ENCODE measurements at places on chromosomes 1 and 21.

- no peak for DNase-seq
Observed at GRCh38 chr1:205517288-205517687, 12.8 kb downstream of the CDK18 start.

GRCh38 chr21:16421007-16421406 lies 691.2 kb downstream of the USP25 start:
- no peak for DNase-seq

GRCh38 chr21:42513151-42513984 lies at the start of gene SLC37A1:
Gene SLC37A1 (plus strand): TSS chr21:42513852. CDS start chr21:42518455, 4,603 bp downstream.
- peak; percentile 74 for DNase-seq

GRCh38 chr1:1427106-1427819 lies 6.2 kb upstream of the ANKRD65 start:
- no peak for DNase-seq

DNA sequence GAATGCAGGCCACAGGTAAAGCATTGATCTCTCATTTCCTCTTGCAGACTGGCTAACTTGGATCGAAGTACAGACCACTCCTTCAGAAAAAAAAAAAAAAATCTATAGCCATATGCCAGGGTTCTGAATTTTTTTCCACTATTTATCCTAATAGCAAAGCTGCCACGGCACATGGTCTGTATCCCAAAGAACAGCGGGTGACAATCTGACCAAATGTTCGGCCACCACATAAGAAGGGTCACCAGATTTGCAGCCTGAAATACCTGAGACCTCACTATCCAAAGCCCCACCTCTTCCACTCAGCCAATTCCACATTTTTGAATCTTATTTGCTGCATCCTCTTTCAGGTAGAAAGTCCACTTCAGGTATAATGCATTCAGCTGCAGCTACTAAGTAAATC lies 55.6 kb upstream of the RGS7 start:
- DNase-seq, result no peak

GRCh38 chr1:198620951-198621824 lies 17.7 kb upstream of the PTPRC start:
- no peak for DNase-seq

GRCh38 chr1:46248122-46248920 lies 758 bp downstream of the RAD54L start:
- peak; percentile 19 for DNase-seq

DNA sequence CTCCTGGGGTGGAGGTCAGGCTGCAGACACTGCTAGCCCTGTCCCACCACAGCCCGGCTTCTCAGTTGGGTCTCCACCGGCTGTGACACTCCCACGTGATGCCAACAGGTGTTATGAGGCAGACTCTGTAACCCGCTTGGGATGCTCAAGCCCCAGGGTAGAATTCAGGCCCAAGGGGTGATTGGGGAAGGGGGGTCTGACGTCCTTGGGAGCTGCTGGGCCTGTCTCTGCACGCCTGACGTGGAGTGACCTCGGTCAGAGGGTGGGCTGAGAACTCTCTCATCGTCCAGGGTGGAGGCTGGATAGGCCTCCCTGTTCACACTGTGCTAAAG lies 7.7 kb upstream of the HES5 start:
- no peak for DNase-seq

DNA sequence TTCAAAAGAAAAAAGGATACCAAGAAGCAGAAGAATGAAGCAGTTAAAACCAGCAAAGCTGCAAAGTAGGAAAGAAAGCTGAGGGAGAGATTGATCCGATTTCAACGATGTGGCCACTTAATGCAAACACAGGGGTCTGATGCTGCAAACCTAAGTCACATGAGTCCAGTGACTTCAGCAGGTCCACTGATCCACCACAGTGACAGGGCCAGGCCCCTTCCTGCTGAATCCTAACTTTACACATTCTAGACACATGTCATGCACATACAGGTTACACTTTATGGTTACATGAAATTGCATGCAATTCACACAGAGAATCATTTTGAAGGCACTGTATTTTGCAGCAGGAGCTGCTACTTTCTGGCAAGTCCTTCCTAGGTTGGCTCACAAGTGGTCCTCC lies 59.0 kb upstream of the LBR start:
- no peak for DNase-seq

GRCh38 chr1:12488666-12489354 lies 129.2 kb downstream of the DHRS3 start:
- no peak for DNase-seq

GRCh38 chr21:17900281-17900989 lies 81.3 kb upstream of the C21orf91 start:
- no peak for DNase-seq

- no peak for DNase-seq
Observed at GRCh38 chr21:14572204-14572780, 26.2 kb upstream of the SAMSN1 start.

GRCh38 chr1:207612762-207613161 lies 32.2 kb upstream of the CR1L start:
- no peak for DNase-seq

GRCh38 chr1:223390618-223391017 lies 2.6 kb upstream of the CCDC185 start:
- DNase-seq, result no peak

DNA sequence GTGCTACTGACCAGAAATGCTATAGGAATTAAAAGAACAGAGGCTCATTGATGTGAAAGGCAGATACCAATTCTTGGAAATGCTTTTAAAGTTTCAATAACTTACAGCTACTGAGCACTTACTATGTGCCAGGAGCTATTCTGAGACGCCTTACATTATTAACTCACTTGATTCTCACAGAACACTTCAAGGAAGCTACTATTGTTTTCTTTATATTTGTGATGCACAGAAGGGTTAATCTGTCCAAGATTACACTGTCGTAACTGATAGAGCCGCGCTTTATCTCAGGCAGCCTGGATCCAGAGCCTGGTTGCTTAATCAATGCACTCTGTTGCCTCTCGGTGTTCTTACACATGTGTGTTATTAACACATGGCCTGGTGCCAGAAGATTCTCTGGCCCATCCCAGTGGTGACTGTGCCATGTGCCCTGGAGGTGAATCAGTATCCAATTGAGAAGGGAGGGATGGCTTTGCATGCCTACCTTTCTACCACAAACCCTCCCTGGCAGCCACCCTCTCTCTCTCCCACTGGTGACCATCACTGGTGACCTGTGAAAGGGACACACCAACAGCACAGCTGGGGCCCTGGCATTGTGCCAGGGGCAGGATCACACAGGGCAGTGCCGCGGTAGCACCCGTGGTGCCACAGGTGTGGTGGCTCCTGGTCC lies 8.8 kb downstream of the FMO1 start:
- DNase-seq, result peak; percentile 84

GRCh38 chr1:109190189-109190588 lies 23.5 kb upstream of the SARS1 start:
- no peak for DNase-seq

DNA sequence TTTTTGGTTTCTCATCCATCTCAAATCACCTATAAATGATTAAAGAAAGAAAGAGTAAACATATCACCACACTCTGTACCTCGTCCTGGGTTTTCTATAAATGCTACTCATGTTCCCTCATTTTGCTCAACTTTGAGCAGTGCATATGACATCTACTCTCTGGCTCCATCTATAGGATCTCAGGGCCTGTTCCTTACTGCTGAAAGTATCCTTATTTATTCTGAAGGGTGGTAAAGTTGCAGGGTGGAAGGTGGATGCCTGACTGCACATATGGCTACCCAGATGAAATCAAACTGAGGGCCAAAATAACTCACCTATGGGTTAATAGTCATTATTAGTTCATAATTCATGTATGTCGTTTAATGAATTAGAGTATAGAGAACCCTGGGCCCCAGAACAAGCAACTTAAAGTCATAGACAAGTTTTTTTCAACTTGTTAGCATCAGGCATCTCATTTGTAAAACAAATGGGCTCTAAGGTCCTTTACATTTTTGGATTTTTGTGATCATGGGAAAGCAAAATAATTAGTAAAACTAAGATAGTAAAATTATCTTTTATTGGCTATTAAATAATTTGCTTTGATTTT lies 46.5 kb downstream of the NCF2 start:
- no peak for DNase-seq

DNA sequence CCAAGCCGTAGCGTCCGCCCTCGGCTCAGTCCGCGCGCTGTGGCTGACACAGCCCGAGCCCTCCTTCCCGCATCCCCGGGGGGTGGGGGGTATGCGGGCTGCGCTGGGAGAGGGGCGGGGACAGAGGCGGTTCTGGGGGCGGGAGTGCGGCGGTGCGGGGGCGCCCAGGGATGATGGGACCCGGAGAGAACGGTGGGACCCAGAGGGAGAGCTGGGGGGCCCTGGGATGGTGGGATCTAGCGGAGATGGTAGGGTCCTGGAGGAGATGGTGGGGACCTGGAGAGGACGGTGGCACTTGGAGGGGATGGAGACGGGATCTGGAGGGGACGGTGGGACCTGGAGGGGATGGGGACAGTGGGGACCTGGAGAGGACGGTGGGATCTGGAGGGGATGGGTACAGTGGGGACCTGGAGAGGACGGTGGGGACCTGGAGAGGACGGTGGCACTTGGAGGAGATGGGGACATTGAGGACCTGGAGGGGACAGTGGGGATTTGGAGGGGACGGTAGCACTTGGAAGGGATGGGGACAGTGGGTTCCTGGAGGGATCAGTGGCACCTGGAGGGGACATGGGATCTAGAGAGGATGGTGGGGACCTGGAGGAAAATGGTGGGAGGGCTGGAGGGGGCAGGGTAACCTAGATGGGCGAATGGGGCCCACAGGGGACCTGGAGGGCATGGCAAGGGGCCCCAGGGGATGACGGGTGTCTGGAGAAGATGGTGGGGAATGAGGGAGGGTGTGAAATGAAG lies 477 bp downstream of the SNAP47 start:
- no peak for DNase-seq

GRCh38 chr1:95653618-95654017 lies 419.6 kb downstream of the RWDD3 start:
- no peak for DNase-seq

Data from adrenal gland (tissue), 19 donors.